Amniotic stem cell (primary cell): ENCODE measurements at places on chromosomes 16 and 17.

- DNase-seq = no peak
Observed at GRCh38 chr17:81399481-81400153, 4.4 kb downstream of the BAHCC1 start.

DNA sequence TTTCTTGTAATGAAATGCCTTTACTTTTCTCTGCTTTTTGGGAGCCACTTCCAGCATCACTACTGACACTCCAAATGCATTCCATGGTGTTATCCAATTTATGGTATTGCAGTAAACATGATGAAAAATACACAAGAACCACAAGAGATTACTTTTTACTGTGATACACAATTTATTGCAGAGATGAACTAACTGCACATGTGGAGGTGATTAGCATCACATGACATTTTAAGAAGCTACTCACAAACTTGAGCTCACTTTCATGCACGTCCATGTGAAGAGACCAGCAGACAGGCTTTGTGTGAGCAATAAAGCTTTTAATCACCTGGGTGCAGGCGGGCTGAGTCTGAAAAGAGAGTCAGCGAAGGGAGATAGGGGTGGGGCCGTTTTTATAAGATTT, 780.5 kb upstream of the GOT2 start:
- DNase-seq = no peak

- DNase-seq = no peak
Observed at GRCh38 chr16:85091522-85091910, 20.8 kb downstream of the CIBAR2 start.

DNA sequence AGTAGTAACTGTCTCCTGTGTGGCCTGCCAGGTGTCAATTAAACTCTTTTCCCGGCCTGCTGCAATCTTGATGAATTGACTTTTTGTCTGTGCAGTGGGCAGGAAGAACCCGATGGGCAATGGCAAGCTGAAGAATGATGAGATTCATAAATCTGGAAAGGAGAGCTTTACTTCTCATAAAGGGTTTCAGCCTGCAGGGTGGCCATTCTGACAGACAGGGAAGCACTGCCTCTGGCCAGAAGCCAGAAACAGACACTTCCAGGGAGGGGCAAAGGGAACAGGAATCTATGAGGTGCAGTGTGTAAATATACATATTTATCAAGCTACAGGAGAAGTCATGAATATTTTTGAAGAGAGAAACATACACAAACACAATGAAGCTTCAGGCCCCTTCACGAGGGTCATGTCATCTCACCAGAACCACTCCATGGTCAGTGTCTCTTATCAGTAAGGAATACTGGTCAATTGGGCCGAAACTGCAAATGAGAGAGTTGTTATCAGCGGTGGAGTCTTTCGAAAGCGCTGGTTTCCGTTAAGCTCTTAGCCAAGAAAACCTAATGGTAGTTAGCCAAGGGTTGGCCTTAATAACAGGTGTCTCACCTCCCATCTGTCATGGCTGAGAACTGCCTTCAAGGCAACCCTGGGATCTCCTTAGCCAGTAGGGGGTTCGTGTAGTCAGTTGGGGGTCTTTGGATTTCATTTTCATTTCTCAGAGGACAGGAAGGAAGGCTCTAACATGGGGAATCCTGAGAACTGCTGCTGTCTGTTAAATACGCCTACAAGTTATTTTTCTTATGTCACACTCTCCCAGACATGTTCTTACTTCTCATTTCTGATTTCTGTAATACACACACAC, 1.2 kb upstream of the NARF start:
- DNase-seq = no peak

DNA sequence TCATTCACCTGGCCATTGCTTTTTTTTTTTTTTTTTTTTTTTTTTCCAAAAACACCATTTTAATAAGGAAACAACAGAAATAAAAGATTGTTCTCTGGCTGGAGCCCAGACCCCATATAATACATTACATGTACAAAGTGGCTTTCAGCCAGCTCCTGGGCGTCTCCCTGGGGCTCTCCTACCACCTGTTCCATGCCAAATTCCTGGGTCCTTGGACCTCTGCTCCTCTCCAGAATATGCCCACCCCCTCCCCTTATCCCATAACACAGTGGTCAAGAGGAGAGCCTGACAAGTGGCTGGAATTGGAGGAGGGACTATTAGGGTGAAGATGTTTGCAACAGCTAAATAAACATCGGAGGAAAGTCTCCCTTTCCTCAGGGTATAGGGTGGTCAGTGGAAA, 3.6 kb upstream of the PHF12 start:
- DNase-seq = no peak

DNA sequence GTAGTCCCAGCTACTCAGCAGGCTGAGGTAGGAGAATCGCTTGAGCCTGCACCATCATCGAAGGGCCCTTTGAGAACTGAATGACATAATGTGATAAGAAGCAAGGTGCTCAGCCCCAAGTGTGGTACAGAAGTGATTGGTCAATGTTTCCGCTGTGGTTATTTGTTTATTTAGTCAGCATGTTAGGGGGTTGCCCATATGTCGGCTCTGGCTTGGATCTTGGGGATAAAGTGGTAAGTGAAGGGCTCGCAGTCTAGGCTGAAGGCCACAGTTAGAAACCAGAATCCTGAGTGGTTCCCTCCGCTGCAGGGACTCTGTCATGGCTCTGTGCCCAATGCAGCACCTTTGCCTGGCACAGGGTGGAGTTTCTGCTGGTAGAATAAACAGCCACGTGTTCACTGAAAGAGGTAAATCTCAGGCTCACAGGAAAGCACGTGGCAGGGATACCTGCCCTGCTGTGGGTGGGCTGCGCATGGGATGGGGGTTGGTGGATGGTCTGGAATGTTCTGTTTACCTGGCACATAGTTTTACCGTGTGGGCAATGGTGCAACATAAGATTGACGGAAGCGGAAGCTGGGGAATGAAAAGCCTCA, 35.4 kb downstream of the SYT17 start:
- no peak for DNase-seq

DNA sequence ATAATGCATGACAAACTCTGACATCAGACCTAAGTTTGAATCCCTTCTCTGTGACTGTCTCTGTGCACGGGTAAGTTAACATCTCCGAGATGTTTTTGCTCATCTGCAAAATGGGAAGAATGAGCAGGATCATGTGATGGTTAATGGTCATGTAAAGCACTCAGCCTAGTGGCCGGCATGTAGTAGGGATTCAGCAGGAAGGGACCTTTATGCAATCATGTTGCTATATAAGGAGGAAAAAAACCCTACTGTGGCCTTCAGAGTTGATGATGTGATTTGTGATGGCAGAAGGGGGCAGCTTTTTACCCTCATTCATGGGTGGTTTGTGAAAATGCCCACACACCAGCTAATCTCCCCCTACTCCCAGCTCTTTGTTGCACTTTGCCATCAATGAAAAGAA, 24.1 kb downstream of the CLEC16A start:
- DNase-seq = no peak
